Bronchial smooth muscle cell (primary cell): ENCODE measurements at places on chromosomes 12 and 14. TPM values are rescaled to one million over a fixed set of nuclear protein-coding genes. Genes with fewer than 3 reads are reported as not detected.

Gene TPH2
- under 0.01 TPM in 2 replicates for total RNA-seq

Gene BHLHE41
- total RNA-seq = 2.0 TPM in 2 replicates

Gene DDX55
- total RNA-seq = 12.6 and 13.4 TPM in 2 replicates

Gene SRRM4
- total RNA-seq = under 0.01 TPM in 1 of 2 replicates, not detected in the other

Gene KRT82
- not detected in 2 replicates for total RNA-seq

Gene STAT2
- total RNA-seq = 276 and 289 TPM in 2 replicates

Gene VIPAS39
- 32.2 and 36.1 TPM in 2 replicates for total RNA-seq
